Activated CD4-positive, alpha-beta T cell treated with anti-CD3 and anti-CD28 coated beads, Interleukin-2, amount 50 U/mL, for 24 hours (primary cell): ENCODE measurements at places on chromosomes 12 and 14.
A peak's percentile ranks its signal among the peaks of the same experiment; 100 is the strongest.

- DNase-seq = no peak
These were observed 20.6 kb downstream of the COX14 start for GRCh38 chr12:50132505-50133135.

GRCh38 chr12:42475106-42475505, 114.4 kb downstream of the PRICKLE1 start:
- no peak for DNase-seq

- no peak for DNase-seq
These were observed 35.1 kb downstream of the CCNK start for GRCh38 chr14:99516156-99516870.

GRCh38 chr12:106170285-106170684, 31.5 kb upstream of the NUAK1 start:
- no peak for DNase-seq

GRCh38 chr12:60123557-60123956, 527.7 kb downstream of the SLC16A7 start:
- DNase-seq = no peak

DNA sequence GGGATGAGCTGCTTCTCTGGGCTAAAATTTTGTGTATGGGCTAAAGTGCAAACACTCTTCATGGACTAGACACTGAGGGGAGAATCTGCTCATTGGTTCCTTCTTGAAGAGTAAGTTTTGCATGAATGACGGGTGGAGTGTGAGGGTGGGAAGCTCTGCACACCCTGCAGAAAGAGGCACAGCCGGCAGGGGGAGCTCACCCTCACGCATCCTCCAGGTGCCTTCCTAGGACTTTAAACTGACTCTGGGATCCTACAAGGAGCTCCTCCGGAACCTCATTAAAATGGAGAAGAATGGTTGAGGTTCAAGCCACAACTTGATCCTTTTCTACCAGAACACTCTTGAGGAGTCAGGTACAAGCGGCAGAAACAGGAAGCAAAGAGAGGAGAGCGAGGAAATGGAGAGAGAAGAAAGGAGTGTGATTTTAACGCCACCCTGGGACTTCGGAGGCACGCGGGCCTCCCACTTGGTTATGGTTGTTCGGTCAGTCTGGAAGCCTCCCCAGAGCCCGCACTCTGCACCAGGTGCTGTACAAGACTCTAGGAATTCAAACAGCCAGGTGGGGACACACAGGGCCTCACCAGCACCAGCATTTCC, 87.5 kb downstream of the SETD3 start:
- DNase-seq = no peak

GRCh38 chr14:37586797-37587130, 8.3 kb downstream of the FOXA1 start:
- DNase-seq = no peak

DNA sequence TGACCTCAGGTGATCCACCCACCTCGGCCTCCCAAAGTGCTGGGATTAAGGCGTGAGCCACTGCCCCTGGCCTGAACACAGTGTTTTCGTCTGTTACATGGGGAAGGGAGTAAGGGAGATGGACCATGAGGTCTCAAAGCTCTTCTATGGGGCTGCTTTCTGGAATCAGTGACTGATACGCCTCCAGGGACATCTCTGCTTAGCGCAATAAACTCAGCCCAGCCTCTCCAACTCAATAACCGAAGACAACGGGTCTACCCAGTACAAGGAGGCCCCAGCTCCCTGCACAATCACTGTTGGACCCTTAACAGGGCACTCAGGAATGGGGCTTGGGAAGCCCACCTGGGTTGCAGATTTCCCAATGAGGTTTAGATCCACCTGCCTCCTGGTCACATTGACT, 42.6 kb upstream of the CHGA start:
- no peak for DNase-seq

DNA sequence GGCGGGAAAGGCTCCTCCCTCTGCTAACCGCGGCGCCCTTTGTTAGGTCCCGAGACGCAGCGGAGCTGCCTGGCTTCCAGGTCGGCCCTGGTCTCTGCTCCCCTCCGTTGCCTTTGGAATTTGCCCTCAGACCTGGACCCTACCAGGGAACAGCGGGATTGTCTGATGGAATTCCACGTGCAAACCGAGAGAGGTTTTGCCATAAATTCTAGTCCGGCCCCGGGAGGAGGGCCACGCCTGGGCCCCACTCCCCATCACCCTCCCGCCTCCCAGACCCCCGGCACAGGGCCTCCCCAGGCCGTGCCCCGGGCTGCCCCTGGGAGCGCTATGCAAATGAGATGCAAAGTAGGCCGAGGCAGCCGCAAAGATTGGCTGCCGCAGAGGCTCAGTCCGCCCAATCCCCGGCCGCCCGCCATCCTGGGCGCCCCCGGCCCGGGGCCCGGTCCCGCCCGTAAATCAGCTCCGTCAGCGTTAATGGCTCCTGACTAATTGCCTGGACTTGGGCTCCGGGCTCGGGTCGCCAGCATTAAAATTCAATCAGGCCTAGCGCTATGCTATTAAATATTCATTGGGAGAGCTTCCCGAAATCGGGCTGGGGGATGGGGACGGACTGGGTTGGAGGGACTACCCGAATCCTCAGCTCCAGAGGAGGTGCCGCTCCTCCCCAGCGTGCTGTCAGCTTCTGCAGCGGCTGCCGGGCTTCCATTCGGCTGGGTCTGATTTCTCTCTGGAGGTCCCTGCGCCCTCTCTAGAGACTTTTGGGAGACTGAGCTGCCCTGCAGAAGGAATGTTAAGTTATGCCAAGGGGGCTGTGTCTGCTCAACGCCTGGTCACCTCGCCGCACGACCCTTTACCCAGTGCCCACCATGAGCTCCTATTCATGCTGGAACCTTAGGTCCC, 15.7 kb upstream of the FIGNL2 start:
- no peak for DNase-seq

- no peak for DNase-seq
These were observed 7.7 kb downstream of the LRCOL1 start for GRCh38 chr12:132602572-132603239.

DNA sequence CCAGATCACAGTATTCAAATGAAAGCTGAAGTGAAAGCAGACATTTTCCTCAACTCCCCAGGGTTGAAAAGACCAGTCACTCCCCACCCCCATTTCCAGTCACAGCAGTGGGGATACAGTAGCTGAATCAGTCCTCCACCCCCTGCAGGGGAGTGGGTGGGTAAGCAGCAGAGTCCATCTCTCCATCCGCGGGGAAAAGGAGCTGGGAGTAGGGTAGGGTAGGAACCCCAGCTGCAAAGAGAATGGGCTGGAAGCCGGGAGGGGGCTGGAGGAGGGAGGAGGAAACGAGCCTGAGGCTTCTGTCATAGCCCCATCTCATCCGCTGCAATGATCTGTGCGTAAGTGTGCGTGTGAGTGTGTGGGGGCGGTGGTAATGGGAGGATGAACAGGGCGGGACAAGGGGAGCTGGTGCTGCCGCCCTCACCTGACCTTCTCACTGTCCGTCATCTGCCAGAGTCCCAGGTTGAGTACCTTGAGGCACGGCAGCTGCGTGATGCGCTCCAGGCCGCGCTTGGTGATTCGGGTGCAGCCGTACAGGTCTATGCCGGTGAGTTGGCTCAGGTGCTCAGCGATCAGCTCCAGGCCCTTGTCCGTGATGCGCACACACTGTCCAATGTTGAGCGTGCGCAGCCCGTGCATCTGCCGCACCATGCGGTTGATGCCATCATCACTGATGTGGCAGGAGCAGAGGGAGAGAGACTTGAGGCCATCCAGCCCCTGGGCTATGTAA, 1.8 kb downstream of the FBXL14 start:
- peak; percentile 25 for DNase-seq

- DNase-seq = no peak
These were observed 8.5 kb downstream of the PLEKHD1 start for GRCh38 chr14:69493038-69493437.

- no peak for DNase-seq
These were observed 205.3 kb upstream of the PRICKLE1 start for GRCh38 chr12:42794806-42795205.

- no peak for DNase-seq
These were observed 14.4 kb downstream of the PPTC7 start for GRCh38 chr12:110568752-110569151.

DNA sequence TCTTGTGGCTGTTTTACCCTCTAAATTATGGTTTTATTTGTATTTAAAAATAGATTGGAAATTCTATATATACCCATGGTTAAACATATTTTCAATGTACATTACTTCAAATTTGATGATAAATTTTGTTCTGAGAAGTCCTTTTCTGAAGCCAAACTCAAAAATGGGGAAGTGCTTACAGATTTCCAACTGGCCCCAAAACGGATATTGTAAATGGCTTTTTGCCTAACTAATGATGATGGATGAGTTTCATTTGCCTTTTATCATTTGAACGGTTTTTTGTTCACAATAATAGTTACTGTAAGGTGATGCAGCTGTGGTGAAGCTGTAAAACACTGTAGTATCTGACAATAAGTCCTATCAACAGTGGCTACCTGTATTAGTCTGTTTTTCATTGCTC, 136.9 kb downstream of the FUT8 start:
- DNase-seq = no peak

- DNase-seq = no peak
These were observed 63.3 kb downstream of the ERC1 start for GRCh38 chr12:1054117-1054870.

GRCh38 chr12:113973109-113973904, 7.2 kb upstream of the RBM19 start:
- DNase-seq = no peak

GRCh38 chr12:31876568-31877424, 82.4 kb upstream of the RESF1 start:
- DNase-seq = no peak

GRCh38 chr12:91928501-91928900, 217.1 kb downstream of the BTG1 start:
- DNase-seq = no peak

- DNase-seq = no peak
These were observed 76.1 kb downstream of the SAMD4A start for GRCh38 chr14:54642801-54643695.

DNA sequence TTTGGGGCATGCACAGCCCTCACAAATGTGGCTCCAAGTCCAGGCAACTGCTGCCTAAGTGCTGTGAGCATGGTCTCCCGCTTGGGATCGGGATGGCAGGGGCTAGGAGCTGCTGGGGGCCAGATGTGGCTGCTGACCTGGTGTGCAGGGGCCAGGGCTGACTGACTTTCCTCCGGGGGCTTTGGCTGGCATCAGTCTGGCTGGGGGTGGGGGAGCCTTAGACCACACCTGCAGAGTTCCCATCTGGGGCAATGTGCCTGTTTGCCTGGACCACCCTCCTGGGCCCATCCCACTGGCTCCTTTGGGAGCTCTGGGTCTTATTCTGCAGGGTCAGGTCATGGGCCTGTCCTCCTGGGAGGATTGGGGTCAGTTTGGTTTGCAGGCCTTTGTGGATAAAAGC, 90.5 kb downstream of the TSPAN9 start:
- no peak for DNase-seq

DNA sequence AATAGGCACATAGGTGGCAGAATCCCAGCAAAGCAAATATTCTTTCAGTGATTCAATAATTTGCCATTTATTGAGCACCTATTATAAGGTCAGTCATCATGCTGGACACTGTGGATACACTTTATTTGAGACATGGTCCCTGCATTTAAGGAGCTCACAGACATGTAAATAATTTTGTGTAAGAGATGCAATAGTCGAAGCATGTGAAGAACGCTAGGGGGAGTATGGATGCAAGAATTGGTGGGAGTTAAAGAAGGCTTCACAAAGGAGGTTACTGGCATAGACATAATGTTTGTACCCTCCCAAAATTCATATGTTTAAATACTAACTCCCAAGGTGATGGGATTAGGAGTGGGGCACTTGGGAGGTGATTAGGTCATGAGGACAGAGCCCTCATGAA, 260.6 kb upstream of the GARIN6 start:
- DNase-seq = no peak

- no peak for DNase-seq
These were observed 33.3 kb upstream of the C2CD5 start for GRCh38 chr12:22577667-22578066.

- DNase-seq = no peak
These were observed 585.7 kb upstream of the TMEM132C start for GRCh38 chr12:127681151-127681754.

DNA sequence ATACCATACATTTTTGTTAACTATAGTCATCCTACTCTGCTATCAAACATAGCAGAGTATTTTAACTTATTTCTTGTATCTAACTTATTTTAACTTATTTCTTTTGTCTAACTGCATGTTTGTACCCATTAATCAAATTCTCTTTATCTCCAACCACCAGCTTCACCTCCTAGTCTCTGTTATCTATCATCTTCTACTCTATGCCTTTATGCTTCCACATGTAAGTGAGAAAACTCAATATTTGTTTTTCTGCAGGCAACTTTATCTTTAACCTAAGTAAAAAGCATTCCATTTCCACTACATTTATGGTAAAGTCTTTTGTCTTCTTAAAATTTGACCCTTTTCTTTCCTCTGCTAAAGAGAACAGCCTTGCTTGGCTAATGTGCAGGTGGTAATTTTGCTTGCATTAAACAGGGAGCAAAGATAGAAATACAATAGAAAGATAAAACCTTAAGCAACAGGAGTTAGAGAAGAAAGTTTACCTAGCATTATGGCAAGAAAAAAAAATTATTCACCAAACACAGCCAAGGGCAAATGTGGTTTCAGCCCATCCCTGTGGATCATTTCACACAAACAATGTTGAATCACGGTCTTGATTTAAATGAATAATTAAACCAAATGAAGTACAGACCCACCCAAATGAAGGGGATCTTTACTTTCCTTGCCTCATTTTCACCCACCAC, 110.9 kb upstream of the TSPAN8 start:
- no peak for DNase-seq

GRCh38 chr12:121202407-121203355, 7.2 kb upstream of the P2RX4 start:
- DNase-seq = no peak

- DNase-seq = no peak
These were observed 65.4 kb upstream of the RIC8B start for GRCh38 chr12:106709068-106709511.

- DNase-seq = no peak
These were observed 271.2 kb downstream of the EGLN3 start for GRCh38 chr14:33679461-33680225.

GRCh38 chr12:84601483-84601882, 311.1 kb downstream of the SLC6A15 start:
- no peak for DNase-seq

DNA sequence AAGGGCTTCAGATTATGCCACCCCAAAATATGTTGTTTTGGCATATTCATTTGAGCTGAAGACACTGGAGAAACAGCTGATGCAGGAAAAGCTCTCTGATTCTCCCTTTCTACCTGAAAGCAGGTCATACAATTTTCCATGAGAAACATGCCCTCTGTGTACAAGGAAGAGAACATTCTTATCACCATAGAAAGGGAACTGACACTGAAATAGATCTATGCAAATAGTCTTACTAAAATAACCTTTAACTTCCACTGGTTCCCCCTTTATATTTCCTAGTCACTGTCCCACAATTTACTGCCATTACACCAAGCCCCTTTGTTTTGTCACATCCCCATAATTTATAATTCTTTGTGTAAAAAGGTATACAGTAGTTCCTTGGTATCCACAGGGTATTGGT, 9.6 kb upstream of the PHC1 start:
- DNase-seq = no peak

DNA sequence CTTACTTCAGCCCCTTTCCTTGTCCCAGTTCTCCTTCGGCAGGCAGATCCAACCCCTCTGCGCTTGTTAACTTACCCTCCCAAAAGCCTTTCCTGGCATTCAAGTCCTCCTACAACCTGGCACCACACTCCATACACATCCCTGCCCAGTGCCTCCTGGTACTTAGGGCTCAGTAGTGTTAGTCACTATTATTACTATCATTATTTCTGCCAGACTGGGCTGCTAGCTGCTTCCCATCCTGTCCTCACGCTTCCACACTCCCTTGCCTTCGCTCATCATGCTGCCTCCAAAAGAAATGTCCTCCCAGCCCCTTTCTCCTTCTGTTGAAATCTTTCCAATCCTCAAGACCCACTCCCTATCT, 1.6 kb upstream of the HDAC7 start:
- DNase-seq = no peak

- DNase-seq = no peak
These were observed 44.5 kb upstream of the PTPRR start for GRCh38 chr12:70964867-70965510.
